Ureter (tissue), 1 donor: ENCODE measurements at places on chromosomes 3 and 15.

DNA sequence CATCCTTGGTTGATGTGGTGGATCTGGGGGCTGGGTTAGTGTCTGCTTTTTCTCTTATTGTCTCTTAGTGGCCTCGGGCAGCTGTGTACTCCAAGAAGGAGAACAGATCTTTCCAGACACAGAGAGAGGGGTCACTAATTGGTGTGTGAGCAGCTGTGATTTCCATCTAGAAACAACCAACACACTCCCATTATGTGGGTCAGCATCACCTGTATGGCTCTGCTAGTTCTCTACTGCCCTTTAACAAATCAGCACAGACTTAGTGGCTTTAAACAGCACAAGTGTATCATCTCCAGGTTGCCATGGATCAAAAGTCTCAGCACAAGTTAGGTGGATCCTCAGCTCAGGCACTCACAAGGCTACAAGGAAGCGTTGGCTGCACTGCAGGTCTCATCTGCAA, 156.8 kb downstream of the LRTM1 start:
- DNase-seq: no peak

DNA sequence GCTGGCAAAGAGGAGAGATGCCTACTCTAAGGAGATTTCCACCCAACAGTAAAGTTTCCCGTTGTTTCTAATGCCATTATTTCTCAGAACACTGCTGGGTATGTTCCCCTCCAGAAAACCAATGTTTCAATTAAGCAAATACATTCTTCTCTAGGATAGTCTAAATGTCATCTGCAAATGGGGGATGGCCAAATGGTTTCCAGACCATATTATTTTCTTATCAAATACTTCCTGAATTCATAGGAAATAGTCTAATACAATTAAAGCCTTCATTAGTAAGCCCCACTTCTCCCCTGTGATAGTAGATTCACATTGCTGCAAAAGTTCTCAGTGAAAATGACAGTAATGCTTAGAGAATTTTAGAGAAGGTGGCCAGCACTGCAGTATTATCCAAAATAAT, 716.6 kb downstream of the GRM7 start:
- no peak for DNase-seq

DNA sequence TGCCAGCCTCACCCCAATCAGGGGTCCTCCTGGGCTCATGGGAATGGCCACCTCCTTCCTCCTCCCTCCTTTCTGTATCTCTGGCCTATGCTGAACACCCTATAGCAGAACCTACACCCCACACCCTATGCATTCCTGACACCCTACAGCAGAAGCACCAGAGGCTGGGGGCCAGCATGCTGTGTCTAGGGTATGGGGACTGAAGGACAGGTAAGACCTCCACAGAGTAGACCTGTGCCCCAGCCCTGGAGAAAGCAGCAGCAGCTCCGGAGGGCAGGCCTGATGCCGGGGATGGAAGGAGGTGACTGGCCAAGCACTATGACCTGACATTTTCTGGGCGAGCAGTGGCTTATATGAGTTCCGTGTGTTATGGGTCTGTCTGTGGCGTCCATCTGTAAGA, 66.9 kb downstream of the TLE3 start:
- DNase-seq: no peak

GRCh38 chr15:100245487-100245820, 96.3 kb downstream of the ADAMTS17 start:
- DNase-seq: no peak

- no peak for DNase-seq
These were observed 187.6 kb downstream of the EBLN2 start for GRCh38 chr3:73249047-73249446.

DNA sequence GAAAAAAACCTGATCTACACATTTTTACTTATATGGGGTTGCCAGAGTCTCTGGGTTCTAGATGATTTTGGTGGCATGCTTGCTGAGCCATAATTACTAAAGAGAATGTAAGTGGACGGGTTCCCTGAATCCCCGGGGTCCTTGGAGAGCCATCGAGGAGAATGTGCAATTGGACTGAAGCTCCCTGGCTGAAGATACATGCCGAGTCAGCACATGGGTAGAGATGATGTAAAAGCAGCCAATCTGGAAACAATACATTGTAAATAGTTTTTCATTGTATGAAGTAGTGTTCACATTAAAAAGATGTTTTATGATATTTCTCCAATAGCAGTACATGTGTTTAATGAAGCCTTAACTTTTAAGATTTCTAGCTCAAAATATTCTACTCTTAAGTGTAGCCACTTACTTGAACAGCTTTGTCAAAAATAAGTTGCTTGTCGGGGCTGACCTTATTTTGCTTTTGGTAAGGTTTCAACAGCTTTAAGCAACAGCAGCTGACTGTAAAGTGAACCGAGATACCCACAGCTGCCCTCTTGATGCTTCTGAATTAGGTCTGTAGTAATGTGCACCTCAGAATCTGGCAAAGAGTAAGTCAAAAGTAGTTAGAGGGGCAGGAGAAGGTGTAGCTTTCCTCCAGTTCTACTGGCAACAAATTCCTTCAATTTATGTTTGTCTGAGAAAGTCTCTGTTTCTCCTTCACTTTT, 205.7 kb downstream of the PLCL2 start:
- DNase-seq: no peak
